ENCODE measurements at places on chromosomes 16 and 17.

GRCh38 chr17:81049973-81050551 is 15.1 kb downstream of the BAIAP2 start:
- DNase-seq = no peak

DNA sequence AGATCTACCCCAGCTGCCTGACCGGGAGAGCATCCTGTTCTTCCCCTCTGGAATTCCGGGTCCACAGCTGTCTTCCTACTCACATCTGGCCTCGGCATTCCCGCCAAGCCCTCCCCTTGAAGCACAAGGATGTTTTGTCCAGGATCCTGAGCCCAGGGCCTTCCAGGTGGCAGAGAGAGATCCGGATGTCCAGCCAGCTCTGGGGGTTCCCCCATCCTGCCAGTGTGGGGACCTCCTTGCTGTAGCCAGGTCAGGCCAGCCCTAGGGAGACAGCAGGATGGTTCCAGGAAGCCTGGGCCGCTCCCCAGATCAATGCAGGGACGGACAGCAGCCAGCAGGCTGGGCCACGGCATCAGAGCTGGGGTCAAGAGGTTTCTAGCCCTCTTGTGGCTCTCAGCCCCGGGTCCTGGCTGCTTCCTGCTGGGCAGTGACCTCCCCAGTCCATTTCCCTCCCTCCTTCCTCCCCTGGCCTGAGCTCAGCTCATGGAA is 55.3 kb downstream of the SOCS3 start:
- DNase-seq = no peak

DNA sequence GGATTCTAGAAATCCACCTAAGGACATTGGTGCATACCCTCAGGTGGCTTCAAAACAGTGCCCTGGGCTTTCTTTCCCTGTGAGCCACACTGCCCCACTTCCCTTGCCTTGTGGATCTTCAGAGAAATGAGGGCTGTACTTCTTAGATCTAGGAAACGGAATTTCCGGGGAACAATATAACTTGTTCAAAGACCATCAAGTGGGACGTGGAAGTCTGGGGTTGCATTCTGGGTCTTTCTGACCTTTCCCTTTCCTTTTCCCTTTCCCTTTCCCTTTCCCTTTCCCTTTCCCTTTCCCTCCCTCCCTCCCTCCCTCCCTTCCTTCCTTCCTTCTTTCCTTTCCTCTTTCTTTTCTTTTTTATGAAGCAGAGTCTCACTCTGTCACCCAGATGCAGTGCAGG is 97.1 kb upstream of the SALL1 start:
- no peak for DNase-seq

GRCh38 chr16:56262148-56262547 is 70.9 kb downstream of the GNAO1 start:
- DNase-seq = peak; percentile 53

DNA sequence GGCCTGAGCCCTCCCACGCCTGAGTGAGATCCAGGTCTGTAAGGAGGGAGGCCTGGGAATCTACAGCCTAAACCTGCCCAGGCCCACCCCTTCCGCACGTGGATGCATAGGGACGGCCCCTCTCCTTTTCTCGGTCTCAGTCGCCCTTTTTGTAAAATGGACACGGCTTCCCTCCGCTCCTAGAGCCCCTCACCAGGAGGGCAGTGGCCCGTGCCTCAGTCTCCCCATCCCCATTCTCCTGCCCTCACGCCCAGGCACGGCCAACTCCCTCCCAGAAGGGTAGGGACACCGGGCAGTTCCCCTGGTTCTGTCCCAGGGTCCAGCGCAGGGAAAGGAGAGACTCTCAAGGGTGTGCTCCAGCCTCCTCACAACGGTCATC is 48.1 kb downstream of the WNT3 start:
- DNase-seq = no peak

DNA sequence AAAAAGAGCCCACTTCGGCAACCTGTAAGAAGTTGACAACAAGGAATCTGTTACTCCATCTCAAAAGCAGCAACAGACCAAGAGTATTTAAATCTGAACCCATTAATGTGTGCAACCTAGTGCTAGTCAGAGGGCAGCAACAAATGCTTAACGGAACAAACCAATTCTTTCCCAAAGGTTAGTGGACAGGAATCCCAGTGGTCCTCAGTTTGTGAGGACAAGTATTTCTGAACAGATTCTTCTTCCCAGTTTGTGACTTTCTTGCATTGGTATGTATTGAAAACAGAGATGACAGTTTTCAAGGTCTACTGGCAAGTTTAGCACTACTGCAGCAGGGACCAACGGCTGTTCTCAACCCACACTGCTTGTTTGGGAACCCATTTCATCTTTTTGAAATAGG is 2.9 kb downstream of the RPL26 start:
- no peak for DNase-seq

DNA sequence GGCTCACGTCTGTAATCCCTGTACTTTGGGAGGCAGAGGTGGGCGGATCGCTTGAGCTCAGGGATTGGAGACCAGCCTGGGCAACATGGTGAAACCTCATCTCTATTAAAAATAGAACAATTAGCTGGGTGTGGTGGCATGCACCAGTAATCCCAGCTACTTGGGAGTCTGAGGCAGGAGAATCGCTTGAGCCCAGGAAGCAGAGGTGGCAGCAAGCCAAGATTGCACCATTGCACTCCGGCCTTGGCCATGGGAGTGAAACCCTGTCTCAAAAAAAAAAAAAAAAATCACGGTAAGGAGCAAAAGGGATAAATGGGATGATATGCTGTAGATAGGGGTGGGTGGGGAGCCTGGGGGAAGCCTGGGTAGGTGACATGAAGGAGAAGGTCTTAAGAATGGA is 20.4 kb upstream of the TMEM98 start:
- DNase-seq = no peak

DNA sequence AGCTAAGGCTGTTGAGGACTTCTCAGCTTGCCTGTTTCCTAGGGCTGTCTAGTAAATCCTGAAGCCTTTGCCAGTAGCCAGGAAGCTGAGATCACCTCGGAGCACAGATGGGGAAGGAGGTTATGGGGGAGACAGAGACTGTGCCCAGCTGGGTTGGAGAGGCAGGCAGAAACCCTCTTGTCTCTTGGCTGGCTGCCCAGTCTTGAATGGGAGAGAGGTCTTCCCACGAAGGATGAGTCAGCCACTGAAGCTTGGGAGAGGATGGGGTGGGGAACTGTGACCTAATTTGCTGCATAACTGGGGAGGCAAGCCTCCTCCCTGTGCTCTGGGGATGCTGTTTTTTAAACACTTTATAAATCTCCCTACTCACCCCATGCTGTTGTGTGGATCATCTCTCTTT is 69.8 kb downstream of the SHISA9 start:
- DNase-seq = no peak

DNA sequence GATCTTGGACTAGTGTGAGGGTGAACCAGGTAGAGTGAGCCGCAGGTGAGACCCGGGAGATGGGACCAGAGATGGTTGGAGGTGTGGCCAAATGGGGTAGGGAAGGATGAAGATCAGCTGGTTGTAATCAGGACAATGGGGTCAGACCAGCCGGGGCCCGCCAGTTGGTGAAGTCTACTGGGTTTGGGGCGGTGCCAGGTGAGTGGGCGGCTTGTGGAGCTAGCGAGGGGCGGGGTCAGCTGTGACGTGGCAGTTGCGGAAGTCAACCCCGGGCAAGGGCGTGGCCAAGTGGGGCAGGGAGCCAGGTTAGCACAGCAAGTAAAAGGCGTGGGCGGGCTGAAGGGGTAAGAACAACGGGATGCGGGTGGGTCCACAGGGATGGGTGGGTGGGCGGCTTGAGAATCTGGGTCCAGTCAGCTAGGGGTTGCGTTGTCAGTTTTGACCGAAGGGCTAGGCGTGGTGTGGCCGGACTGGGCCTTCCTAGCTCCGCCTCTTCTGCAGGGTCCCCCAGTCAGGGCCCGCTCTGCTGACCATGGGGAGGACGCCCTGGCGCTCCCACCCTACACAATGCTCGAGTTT is 25.5 kb upstream of the ALKBH5 start:
- no peak for DNase-seq

DNA sequence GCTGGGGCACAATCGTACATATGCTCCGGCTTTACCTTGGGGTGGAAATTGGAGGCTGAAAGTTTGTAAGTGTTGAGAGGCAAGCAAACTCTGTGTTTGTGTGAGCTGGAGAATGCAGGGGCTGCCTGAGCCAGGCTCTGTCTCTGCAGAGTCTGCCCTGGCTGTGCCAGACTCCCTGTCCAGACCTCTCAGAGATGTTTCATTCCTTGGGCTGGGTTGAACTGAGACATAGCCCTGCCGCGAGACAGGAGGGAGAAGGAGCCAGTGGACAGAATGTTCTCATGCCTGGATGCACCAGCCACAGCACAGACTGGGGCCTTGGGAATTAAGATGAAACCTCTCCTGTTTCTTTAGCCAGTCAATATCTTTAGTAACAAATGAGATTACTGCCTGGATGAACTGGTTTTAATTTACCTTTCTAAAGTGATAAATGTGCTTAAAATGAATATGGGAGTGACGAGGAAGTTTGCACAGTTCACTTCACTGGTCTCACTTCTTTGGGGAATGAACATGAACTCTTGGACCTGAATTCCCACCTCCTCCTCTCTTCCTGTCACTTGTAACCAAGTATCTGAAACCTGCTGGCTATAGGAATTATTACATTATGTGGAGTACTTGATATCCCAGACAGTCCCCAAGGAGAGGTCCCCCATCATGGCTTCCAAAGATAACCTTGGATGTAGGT is 40.1 kb downstream of the YPEL2 start:
- DNase-seq = no peak

- no peak for DNase-seq
Observed at GRCh38 chr16:3598236-3598635, 13.2 kb downstream of the SLX4 start.

GRCh38 chr16:85798283-85798776 is 1.0 kb downstream of the EMC8 start:
- DNase-seq = no peak

GRCh38 chr17:27558341-27558740 is 72.6 kb upstream of the LGALS9 start:
- no peak for DNase-seq

DNA sequence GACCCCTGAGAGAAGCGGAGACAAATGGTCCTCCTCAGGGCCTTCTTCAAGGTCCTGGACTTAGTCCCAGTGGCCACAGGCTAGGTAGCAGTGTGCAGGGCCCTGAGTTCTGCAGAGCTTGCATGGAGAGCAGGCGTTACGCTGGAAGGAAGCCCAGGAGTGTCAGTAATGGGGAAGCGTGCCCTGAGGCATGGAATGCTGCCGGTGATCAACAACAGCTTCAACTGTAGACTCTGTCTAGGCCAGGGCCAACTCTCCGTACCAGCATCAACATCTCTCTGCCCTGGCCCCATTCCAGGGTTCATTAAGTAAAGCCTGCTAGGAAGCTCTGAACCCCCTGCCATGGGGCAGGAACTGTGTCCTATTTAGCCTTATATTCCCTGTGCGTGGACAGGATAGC is 568 bp upstream of the TNK1 start:
- no peak for DNase-seq

GRCh38 chr17:1347589-1348323 is 52.3 kb downstream of the YWHAE start:
- no peak for DNase-seq

DNA sequence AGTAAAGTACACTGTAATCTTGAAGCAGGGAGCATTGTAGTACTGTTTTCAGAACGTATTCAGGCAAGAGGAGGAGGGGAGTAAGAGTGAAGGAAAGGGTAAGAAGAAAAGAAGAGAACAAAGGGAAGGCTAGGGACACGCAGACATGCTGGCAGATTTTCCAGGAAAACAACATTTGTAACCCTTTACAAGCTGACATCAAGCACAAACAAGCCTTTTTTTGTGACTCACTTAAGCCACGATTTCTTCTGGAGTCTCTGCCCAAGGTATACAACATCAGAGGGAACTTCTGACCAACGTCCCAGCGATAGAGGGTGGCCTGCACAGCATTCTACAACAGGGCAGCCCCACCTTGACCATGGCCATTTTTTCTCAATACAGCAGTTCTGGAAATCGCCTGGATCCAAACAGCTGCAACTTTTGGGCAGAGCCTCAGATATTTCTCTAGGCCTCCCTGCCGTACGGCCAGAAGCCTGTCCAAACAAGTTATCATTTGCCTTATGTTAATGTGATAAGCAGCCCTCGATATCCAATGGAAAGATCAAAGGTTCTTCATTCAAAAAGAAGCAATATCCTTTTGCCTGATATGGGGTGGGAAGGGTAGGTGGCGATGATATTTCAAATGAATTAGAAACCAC is 247.3 kb downstream of the ZFHX3 start:
- no peak for DNase-seq

DNA sequence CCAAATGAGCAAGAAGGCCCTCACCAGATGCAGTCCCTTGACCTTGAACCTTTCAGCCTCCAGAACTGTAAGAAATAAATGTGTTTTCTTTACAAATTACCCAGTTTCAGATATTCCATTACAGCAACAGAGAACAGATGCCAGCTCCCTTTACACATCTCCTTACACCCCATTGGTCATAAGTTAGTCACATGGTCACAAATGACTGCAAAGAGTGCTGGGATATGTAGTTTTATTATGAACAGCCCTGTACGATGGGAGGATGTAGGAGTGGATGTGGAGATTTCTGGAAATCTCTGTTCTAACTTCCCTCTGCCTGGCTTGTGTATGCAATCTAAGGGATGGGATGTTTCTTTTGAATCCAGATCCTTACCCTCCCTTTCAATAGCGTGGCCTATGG is 13.3 kb upstream of the RPL38 start:
- DNase-seq = peak; percentile 50

DNA sequence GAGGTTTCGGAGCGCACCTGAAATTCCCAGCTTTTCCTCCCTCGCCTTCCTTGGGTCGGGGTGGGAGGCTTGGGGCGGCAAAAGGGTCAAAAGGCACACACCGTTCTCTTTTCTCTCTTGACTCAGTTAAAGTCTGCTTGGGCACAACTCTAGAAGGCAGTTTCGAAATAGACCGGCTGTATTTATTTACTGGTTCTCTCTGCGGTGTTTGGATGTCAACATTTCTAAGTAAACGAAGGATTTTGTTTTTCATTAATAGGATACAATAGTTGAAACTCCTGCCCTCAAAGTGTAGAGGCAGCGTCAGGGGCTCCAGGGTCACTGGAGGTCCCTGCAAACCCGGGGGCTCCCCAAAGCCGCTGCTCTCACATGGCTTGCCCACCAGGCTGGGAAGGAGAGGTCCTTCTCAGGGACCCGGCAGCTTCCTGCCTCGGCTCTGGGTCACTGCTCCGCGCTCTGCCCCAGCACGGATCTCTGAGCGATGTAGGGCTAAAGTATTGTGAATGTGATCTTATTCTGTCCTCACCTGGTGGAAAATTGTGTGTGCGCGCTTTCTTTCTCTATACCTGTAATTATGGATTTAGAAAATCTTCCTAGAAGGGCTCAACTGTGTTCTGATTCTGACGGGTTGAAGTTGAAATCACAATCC is 952 bp downstream of the BMERB1 start:
- DNase-seq = no peak

DNA sequence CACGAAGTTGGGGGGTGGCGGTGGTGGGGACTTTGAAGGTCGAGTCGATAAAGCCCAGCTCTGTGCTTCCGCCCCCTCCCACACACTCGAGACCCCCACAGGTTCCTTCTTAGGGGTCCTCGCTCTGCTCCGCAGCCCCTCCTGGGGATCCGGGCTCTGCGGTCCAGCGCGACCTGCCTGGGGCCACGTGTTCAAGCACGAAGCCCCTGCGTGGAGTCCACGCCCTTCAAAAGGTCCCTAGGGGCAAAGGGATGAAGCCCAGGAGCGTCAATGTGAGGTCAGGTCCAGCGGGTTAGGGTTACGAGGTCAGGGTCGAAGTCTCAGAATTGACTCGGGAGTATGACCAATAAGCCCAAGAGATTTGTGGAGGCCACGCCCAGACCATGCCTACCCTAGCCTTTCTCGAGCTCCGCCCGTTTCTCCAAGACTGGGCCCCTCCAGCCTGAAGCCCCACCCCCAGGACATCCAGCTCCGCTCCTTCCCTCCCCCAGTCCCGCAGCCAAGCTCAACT is 786 bp upstream of the CACNA1G start:
- no peak for DNase-seq

- no peak for DNase-seq
Observed at GRCh38 chr16:25030420-25031131, 15.4 kb upstream of the ARHGAP17 start.
